ENCODE measurements at places on chromosomes 1 and 21.

- DNase-seq: no peak
These were observed 34.4 kb upstream of the SPAG17 start for GRCh38 chr1:118219438-118219837.

GRCh38 chr1:25031966-25032667 lies 102.0 kb upstream of the RUNX3 start:
- no peak for DNase-seq

DNA sequence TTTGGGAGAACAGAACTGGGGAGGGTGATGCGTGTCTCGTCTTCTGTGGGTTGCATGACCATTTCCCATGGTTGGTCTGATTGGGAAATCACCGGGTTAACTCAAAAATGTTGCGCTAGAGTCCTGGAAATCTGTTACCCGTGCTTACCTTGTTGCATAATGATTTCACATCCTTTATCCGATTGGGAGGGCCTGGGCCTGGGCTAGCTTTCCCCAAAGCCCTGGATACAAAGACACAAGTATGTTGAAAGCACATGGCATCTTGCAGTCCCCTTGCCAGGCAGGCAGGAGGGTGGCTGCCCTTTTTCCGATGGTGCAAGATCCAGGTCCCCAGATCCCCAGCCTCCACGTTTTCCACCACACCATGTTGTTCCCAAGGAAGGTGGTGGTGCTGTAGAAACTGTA lies 582 bp downstream of the TRPM2 start:
- no peak for DNase-seq

- no peak for DNase-seq
These were observed 96.9 kb downstream of the NEK7 start for GRCh38 chr1:198253668-198254067.

GRCh38 chr1:169113613-169114119 lies 7.2 kb downstream of the ATP1B1 start:
- DNase-seq: peak; percentile 93

- DNase-seq: no peak
These were observed 95.9 kb downstream of the DISP1 start for GRCh38 chr1:222910699-222911098.

- no peak for DNase-seq
These were observed 4.2 kb upstream of the MAN1C1 start for GRCh38 chr1:25612421-25612820.

DNA sequence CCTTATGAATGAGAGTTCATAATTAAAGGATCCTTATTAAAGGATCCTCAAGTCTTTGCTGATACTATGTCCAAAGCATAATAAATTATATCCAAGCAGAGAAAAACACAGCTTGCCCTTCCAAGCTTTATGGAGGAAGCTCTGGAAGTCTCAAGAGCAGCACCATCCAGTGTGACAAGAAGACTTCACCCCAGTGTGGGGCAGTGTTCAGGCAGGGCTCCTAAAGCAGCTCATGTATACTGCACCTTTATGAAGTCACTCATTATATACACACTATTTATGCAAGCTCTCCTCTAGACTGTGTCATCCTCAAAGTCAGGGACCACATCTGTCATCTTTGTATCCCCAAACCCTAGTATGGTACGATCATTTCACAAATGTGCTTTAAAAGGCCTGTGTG lies 11.9 kb upstream of the CCN1 start:
- DNase-seq: no peak

GRCh38 chr1:8903908-8904650 lies 25.6 kb upstream of the ENO1 start:
- peak; percentile 95 for DNase-seq

GRCh38 chr1:155024315-155024714 lies 9.3 kb downstream of the DCST2 start:
- DNase-seq: no peak

- DNase-seq: no peak
These were observed 171.1 kb upstream of the FGGY start for GRCh38 chr1:59125676-59126320.

- DNase-seq: no peak
These were observed 17.6 kb upstream of the SFPQ start for GRCh38 chr1:35210321-35211119.

DNA sequence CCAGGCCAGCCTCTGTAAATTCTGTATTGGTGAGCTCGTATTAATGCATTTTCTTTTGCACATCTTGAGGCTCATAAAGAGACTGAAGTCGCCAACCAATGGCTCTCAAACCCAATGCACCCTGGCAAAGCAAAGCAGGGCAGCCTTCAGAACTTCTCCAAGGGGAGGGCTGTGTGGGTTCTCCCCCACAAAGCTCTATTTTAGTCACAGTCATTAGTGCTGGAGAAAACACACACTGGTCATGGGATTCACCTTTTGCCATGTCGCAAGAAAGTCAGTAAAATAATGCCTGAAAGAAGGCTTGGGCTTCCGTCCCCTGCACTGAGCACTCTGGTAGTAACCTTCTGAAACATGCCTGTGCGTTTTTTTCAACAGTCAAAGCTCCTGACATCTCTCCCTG lies 26.3 kb upstream of the ATF3 start:
- no peak for DNase-seq

- no peak for DNase-seq
These were observed 95.8 kb downstream of the CDC7 start for GRCh38 chr1:91596474-91596873.

- DNase-seq: no peak
These were observed 93.9 kb upstream of the DPT start for GRCh38 chr1:168822911-168823310.

- DNase-seq: no peak
These were observed 97.7 kb upstream of the GREM2 start for GRCh38 chr1:240709676-240710075.

DNA sequence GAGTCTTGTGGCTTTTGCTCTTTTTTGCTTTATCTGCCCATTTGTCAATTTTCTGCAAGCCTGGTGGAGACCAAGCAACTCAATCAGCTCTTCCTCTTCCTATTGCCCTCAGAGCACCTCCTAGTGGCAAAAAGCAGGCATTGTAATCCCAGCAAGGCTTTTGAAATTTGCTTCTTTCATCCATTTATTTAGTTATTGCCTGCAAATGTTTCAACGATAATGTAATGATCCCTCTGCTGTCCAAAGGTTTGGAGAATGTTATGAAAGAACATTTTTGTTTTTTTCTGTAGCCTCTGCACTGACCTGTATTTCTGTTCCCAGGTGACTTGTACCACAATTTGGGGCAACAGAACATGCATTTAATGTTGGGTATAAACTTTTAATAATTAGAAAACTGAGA lies 127.8 kb downstream of the GABPA start:
- no peak for DNase-seq

- DNase-seq: no peak
These were observed 9.8 kb downstream of the BARHL2 start for GRCh38 chr1:90707363-90707710.

GRCh38 chr1:165542647-165543046 lies 1.2 kb upstream of the LRRC52 start:
- DNase-seq: no peak

- no peak for DNase-seq
These were observed 56.3 kb downstream of the MORN1 start for GRCh38 chr1:2334883-2335534.

- no peak for DNase-seq
These were observed 6.6 kb downstream of the PLEKHN1 start for GRCh38 chr1:972726-973458.

DNA sequence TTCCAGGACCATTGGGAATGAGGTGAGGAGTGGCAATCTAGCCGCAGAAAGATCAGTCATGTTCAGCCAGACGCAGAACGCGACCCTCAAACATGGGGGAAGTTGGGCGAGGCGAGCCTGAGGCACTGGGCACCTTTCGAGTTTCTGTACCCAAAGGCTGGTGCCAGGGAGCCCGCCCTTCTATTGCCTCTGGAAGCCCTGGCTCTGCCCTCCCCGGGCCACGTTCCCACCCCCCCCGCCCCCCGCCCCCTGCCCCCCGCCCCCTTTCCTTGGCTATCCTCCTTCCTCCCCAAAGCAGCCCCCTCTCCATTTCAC lies 2.2 kb upstream of the ZBTB7B start:
- DNase-seq: no peak

- DNase-seq: no peak
These were observed 70.6 kb downstream of the SYT6 start for GRCh38 chr1:114082867-114083585.

Measured in HS-5 (cell line).